ENCODE measurements at places on chromosomes 6 and 20.

DNA sequence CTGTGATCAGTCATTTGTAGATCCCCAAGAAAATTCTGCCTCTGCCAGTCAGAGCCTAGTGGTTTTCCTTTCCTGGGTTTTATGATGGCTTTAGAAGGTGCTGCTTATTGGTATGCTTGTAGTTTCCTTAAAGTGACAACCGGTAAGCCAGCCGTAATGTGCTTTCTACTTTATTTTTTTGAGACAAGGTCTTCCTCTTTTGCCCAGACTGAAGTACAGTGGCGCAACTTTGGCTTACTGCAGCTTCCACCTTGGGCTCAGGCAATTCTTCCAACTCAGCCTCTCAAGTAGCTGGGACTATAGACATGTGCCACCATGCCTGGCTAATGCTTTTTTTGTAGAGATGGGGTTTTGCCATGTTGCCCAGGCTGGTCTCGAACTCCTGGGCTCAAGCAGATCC lies 23.5 kb downstream of the MCM8 start:
- H3K4me3 ChIP-seq: no peak overlapping the region
- H3K27ac ChIP-seq: no peak overlapping the region
- H3K27me3 ChIP-seq: no peaks in the 10 kb centered on the region
- DNase-seq: no peak
- no peaks in the 10 kb centered on the region for H3K4me1 ChIP-seq
- H3K36me3 ChIP-seq: no peaks in the 10 kb centered on the region

DNA sequence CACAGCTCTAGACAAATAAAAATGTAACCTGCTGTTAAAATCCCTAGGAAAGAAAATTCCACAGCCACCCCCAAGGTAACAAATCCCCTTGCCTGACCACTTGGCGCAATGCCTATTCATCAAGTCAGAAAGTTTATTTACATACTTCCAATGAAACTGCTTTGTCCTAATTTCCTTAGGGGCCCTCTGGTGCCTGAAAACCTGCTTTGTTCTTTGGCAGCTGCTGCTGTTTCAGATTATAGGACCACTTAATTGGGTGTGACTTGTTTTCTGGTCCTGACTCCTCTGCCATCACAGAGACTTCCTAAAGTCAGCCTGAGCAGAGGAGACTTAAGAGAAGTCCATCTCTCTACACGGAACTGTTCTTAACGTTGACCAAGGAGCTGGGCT lies 323.6 kb downstream of the UBE3D start:
- no peak for DNase-seq
- H3K4me3 ChIP-seq: no peak overlapping the region
- no peaks in the 10 kb centered on the region for H3K36me3 ChIP-seq
- no peak overlapping the region for H3K27ac ChIP-seq
- no peaks in the 10 kb centered on the region for H3K27me3 ChIP-seq
- no peaks in the 10 kb centered on the region for H3K4me1 ChIP-seq

DNA sequence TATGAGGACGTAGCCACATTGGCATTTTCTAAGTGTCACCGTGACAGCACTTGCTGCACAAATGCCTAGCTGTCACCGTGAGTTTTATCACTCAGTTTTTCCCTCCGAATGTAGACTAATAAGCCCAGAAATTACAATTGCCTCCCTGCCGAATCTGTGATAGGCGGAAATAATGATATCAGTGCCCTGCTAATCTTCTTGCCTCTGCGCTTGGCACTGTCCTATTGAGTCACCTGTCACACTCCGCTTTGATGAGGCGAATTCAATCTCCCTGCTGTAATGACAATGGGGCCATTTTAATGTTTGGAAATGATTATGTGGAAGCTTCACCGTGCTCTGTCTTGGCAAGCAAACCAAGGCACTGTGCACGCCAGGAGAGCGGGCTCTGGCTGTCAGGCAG lies 112.8 kb downstream of the LINC00237 start:
- no peak for DNase-seq
- no peaks in the 10 kb centered on the region for H3K4me1 ChIP-seq
- no peak overlapping the region for H3K27ac ChIP-seq
- H3K4me3 ChIP-seq: no peak overlapping the region
- peaks cover 10% of the 10 kb centered on the region for H3K27me3 ChIP-seq
- H3K36me3 ChIP-seq: no peaks in the 10 kb centered on the region

DNA sequence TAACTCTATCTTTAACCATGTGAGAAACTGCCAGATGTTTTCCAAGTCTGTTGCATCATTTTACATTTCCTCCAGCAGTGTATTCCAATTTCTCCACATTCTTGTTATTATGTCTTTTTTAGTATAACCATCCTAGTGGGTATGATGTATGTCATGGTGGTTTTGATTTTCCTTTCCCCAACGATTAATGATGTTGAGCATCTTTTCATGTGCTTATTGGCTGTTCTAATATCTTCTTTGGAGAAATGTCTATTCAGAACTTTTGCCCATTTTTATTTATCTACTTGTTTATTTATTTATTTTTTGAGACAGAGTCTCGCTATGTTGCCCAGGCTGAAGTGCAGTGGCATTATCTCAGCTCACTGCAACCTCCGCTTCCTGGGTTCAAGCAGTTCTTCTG lies 4.3 kb upstream of the C6orf62 start:
- no peaks in the 10 kb centered on the region for H3K27me3 ChIP-seq
- no peak overlapping the region for H3K4me3 ChIP-seq
- H3K36me3 ChIP-seq: no peaks in the 10 kb centered on the region
- no peak for DNase-seq

GRCh38 chr6:18213439-18213838 lies 50.9 kb downstream of the DEK start:
- no peaks in the 10 kb centered on the region for H3K4me1 ChIP-seq
- no peaks in the 10 kb centered on the region for H3K27me3 ChIP-seq
- no peak overlapping the region for H3K27ac ChIP-seq
- H3K36me3 ChIP-seq: peaks cover 72% of the 10 kb centered on the region
- DNase-seq: no peak

DNA sequence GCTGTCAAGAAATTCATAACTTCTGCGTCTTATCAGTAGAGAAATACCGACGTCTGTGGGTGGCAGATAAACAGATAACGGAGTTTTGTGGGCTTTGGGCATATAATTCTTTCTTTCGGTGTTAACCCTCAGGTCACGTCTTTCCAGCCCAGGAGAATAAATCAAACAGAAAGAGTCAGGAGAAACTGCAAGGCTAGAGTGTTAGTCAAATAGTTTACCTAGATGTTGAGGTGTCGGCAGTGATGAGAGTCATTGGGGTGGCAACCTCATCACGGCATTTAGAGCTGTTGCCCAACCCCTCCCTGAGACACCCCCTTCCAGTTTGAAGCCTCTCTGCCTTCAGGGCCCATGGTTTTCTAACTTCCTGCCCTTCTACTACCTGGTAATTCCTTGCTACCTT lies 49.5 kb downstream of the ADTRP start:
- H3K36me3 ChIP-seq: no peaks in the 10 kb centered on the region
- no peaks in the 10 kb centered on the region for H3K4me1 ChIP-seq
- no peak overlapping the region for H3K4me3 ChIP-seq
- H3K27ac ChIP-seq: no peak overlapping the region

- no peaks in the 10 kb centered on the region for H3K36me3 ChIP-seq
- no peak for DNase-seq
- no peak overlapping the region for H3K4me3 ChIP-seq
- no peaks in the 10 kb centered on the region for H3K27me3 ChIP-seq
- H3K4me1 ChIP-seq: no peaks in the 10 kb centered on the region
- H3K27ac ChIP-seq: no peak overlapping the region
These were observed 80.6 kb downstream of the LAMA2 start for GRCh38 chr6:128963561-128963960.

- H3K36me3 ChIP-seq: no peaks in the 10 kb centered on the region
- H3K27ac ChIP-seq: no peak overlapping the region
These were observed 153.6 kb upstream of the TENT5A start for GRCh38 chr6:81906041-81906440.

DNA sequence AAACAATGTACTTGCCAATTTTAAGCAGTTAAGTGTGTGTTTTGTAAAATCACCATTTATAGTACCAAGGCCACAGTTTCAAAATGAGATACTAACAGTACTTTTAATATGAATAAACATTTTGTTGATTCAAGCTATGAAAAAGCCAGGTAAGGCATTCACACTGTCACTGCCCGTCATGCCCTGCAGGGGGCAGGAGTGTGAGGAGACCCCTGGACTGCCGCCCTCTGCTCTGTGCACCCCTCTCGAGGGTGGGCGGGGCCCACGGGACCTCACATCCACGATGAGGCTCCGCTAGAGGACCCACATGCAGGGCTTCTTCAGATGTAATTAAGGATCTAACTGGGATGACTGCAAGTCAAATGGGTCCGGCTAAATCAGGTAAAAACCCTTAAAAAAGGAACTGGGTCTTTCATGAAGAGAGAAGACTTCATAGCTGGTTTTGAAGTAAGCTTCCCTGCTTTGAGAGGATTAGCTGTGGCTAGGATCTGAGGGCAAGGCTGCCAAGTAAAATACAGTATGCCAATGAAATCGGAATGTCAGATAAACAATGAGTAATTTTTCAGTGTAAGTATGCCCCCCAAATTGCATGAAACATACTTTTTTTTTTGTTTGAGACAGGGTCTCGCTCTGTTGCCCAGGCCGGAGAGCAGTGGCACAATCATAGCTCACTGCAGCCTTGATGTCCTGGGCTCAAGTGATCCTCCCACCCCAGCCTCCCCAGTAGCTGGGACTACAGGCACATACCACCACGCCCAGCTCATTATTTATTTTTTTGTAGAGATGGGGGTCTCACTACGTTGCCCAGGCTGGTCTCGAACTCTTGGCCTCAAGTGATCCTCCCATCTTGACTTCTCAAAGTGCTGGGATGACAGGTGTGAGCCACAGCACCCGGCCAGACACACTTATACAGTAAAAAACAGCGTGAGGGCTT lies 18.7 kb downstream of the DIDO1 start:
- no peak for DNase-seq
- H3K27ac ChIP-seq: no peak overlapping the region
- peaks cover 100% of the 10 kb centered on the region for H3K36me3 ChIP-seq
- H3K4me1 ChIP-seq: no peaks in the 10 kb centered on the region

- H3K4me3 ChIP-seq: no peak overlapping the region
- H3K36me3 ChIP-seq: no peaks in the 10 kb centered on the region
- DNase-seq: no peak
- H3K27me3 ChIP-seq: no peaks in the 10 kb centered on the region
These were observed 24.6 kb downstream of the C6orf132 start for GRCh38 chr6:42117843-42118161.

- no peak overlapping the region for H3K4me3 ChIP-seq
- no peak overlapping the region for H3K27ac ChIP-seq
- DNase-seq: no peak
These were observed 35.4 kb downstream of the TMX4 start for GRCh38 chr20:7984192-7984591.

DNA sequence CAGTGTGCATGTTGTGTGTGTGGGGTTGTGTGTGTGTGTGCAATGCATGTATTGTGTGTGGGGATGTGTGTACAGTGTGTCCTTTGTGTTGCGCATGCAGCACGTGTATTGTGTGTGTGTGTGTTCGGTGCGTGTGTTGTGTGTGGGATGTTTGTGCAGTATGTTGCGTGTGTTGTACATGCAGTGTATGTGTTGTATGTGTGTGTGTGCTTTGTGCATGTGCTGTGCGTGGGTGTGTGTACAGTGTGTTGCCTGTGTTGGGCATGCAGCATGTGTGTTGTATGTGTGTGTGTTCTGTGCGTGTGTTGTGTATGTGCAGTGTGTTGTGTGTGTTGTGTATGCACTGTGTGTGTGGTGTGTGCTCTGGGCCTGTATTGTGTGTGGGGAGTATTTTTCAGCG lies 52.7 kb downstream of the CDH4 start:
- no peak overlapping the region for H3K27ac ChIP-seq
- no peaks in the 10 kb centered on the region for H3K27me3 ChIP-seq

DNA sequence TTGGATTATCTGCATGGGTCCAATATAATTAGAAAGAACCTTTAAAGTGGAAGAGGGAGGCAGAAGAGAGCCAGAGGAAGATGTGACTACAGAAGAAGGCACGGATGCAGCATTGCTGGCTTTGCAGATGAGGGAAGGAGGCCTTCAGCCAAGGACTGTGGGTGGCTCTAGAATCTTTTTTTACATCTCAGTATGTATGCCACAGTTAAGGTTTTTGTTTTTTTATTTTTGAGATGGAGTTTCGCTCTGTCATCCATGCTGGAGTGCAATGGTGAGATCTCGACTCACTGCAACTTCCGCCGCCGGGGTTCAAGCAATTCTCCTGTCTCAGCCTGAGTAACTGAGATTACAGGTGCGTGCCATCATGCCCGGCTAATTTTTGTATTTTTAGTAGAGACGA lies 49.3 kb downstream of the MCM8 start:
- no peak for DNase-seq
- H3K4me3 ChIP-seq: no peak overlapping the region
- H3K4me1 ChIP-seq: no peaks in the 10 kb centered on the region
- H3K27me3 ChIP-seq: no peaks in the 10 kb centered on the region

- peak; percentile 39 for DNase-seq
- H3K27me3 ChIP-seq: no peaks in the 10 kb centered on the region
- H3K4me1 ChIP-seq: peaks cover 64% of the 10 kb centered on the region
- peak overlapping the region; percentile 96 for H3K27ac ChIP-seq
- H3K36me3 ChIP-seq: no peaks in the 10 kb centered on the region
These were observed 3.9 kb upstream of the PHF20 start for GRCh38 chr20:35767683-35768481.

DNA sequence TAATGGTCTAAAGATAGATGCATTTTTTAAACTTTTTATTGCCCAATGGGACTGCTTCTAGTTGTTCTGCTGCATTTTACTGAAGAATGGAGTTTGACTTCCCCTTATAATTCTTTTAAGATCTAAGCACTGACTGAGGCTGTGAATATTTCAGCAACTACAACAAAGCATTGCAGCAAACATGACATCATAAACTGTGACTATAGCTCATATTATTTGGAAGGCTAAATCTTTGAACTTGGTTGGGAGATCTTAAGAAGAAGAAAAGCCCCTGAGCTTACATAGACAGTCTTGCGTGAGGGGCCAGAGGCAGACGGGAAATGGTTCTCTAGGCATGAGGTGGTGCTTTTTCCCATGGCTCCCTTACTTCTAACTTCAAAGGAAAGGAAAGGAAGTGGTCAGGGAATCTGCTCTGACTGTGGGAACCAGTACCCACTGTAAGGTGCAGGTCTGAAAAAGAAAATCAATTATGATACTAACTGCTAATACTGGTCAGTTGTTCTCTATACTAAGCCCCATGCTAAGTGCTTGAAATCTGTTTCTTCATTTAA lies 14.8 kb downstream of the HEY2 start:
- no peaks in the 10 kb centered on the region for H3K27me3 ChIP-seq
- H3K4me1 ChIP-seq: no peaks in the 10 kb centered on the region
- no peak for DNase-seq
- H3K36me3 ChIP-seq: peaks cover 5% of the 10 kb centered on the region
- H3K27ac ChIP-seq: no peak overlapping the region

GRCh38 chr6:75205776-75206575 lies at the start of gene COL12A1:
TSS of gene COL12A1 (minus strand) at chr6:75206053. CDS start at chr6:75202792, 3,261 bp downstream.
- H3K27me3 ChIP-seq: peaks cover 76% of the 10 kb centered on the region
- peaks cover 78% of the 10 kb centered on the region for H3K4me1 ChIP-seq
- H3K4me3 ChIP-seq: peak within 1 kb of the TSS; percentile 71
- H3K36me3 ChIP-seq: no peaks in the 10 kb centered on the region
- peak; percentile 22 for DNase-seq
- H3K27ac ChIP-seq: peak within 1 kb of the TSS; percentile 64

All from esophagus squamous epithelium (tissue), 5 donors.